ENCODE measurements at places on chromosomes 1 and 21.

- no peak for DNase-seq
These were observed 72.9 kb downstream of the SKI start for GRCh38 chr1:2300851-2301606.

GRCh38 chr1:102234753-102235359, 238.1 kb upstream of the OLFM3 start:
- no peak for DNase-seq

- DNase-seq: no peak
These were observed 69.5 kb downstream of the DDX20 start for GRCh38 chr1:111825217-111825616.

DNA sequence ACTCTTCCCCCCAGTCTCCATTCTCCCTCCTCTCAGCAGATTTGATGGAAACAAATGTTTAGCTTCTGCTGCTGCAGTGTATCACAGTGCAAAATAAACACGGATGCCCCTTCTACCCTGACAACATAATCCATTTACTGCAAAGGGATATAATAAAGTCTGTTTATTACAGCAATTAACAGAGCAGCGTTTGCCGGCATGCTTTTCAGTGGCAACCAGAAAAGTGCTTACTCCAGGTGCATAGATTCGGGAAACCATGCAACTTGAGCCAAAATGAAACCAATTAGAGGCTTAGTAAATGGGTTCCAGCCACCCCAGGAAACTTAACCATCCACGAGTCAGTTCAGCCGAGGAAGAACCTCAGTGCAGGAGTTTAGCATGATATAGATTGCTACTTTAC, 12.9 kb upstream of the LEMD1 start:
- DNase-seq: peak; percentile 34

All from suprapubic skin (tissue), 4 donors.